ENCODE measurements at places on chromosomes 4 and X. TPM values are rescaled to one million over a fixed set of nuclear protein-coding genes. Genes with fewer than 3 reads are reported as not detected.

Gene AKAP4
- not detected for polyA plus RNA-seq

Gene GLRA2
- polyA plus RNA-seq, result 0.23 TPM

DNA sequence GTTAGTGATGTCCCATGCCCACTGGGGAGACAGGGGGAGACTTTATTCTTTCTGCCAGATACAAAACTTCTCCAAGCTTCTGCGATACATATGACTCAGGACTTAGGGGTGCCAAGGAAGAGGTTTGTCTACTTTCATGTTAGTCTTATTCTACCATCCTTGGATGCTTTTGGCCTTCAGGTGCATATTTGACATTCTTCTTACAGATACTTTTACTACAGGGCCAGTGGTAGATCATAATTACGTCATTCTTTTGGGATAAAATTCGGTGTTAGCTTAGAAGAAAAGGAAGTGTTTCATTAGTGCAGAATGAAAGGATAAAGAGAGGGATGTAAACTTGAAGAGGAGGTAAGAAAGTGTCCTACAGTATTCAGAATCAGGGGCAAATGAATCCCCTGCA, 245.2 kb downstream of the THOC2 start:
- no peak for DNase-seq

GRCh38 chr4:4575284-4576211, 33.7 kb upstream of the STX18 start:
- no peak for DNase-seq

DNA sequence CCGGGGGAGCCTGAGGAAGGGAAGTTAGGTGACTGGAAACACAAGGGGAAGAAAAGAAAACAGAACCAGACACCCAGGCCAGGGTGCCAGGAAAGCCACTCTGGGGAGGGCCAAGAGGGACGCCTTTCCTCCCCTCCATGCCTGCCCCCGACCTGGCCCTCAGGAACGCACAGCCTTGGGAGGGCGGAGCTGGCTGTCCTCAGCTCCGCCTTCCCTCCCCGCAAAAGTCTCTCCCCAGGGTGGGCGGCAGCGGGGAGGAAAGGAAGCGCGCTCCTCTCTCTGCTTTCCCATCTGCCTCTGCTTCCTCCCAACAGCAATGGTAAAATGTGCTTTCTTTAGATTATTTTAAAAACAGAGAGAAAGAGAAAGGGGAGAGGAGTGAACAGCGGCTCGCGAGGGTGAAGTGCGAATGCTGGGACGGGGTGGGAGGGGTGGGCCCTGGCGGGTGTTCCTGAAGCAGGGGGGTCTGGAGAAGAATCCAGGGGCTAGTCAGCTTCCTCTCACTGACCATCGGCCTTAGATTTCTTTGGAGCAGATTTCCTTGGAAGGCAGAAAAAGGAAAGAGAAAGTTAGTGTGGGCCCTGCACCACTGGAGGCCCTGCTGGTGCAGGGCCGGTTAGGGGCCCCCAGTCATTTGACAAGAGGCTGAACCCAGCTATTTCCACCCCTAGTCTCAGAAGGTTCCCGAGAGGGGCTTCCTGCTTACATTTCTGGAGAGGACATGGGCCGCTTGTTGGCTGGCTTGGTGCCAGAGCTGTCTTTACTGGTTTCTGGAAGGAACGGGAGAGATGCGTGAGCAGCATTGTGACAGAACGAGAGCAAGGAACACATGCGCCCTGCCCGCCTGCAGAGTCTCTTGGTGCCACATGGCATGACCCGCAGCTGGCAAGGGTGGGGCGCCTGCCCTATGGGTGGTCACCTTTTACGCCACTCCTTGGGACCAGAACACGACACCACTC, 4.7 kb upstream of the RENBP start:
- no peak for DNase-seq

DNA sequence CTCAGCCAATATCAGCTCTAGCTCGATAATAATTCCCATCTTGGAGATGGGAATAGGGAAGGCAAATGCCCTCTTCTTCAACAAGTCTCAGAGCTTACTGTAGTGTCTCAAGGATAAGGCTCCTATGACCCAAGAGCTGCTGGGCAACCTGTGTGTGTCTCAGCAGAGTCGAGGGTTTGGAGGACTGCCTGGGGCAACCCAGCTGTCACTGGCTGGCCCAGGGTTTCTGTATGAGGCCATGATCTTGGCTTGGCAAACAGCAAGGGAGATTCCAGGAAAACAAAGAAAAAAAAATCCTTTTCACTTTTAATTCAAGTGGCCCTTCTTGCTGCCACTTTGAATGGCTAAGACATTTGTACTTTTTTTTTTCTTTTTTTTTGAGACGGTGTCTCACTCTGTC, 34.4 kb downstream of the TMSB4X start:
- DNase-seq, result no peak
